Hematopoietic multipotent progenitor cell treated with erythropoietin and hydrocortisone succinate and interleukin-3 and kit ligand, for 15 days (in vitro differentiated cells): ENCODE measurements at places on chromosomes 4 and X.

GRCh38 chr4:42917296-42917695, 24.8 kb downstream of the GRXCR1 start:
- DNase-seq, result no peak

DNA sequence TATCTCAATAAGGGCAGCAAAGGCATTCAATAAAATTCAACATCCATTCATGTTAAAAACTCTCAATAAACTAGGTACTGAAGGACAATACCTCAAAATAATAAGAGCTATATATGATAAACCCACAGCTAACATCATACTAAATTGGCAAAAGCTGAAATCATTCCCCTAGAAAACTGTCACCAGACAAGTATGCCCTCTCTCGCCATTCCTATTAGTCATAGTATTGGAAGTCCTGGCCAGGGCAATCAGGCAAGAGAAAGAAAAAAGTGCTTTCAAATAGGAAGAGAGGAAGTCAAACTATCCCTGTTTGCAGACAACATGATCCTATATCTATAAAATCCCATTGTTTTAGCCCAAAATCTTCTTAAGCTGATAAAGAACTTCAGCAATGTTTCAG, 116.8 kb downstream of the TENT5D start:
- DNase-seq, result no peak

GRCh38 chr4:183675625-183676024, 16.5 kb downstream of the TRAPPC11 start:
- no peak for DNase-seq

GRCh38 chr4:82419451-82419850, 10.8 kb downstream of the HNRNPDL start:
- no peak for DNase-seq

GRCh38 chr4:45043911-45044310, 317.6 kb upstream of the GNPDA2 start:
- DNase-seq, result no peak

DNA sequence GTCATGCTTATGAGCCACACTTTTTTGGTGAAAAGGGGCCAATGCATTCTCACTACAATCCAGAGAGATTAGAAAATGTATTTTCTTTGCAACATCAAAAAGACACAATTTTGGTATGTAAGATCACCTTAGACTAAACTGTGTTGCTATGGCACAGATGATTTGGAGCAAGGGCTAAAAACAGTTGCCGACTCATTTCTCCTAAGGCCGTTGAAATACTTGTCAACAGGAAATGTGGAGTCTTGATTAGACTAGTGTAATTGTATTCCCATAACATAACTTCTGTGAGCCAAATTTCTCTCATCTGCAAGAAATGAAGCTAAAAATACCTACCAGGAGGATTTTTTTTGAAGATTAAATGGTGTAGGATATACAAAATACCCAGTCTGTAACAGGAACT, 2547.7 kb downstream of the ARAP2 start:
- no peak for DNase-seq

DNA sequence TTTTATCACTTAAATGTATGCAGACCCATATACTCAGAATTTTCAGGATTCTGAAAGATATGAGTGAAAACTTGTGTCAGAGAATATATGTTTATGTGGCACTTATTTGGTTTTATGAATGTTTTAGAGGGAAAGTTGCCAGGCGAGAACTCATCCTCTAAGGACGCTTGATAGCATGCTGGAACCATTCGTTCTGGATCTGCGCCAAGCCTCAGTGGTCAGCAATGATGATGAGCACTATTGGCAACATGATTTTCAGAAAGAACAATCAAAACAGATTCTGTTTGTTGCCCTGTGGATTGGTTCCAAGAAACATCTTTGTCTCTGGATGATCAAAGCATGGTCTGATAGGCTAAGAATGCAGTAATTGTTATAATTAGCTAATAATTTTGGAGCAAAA, 32.1 kb upstream of the RAPGEF2 start:
- no peak for DNase-seq

- DNase-seq, result no peak
Observed at GRCh38 chr4:1370321-1371124, 23.5 kb downstream of the UVSSA start.

GRCh38 chrX:139642241-139642927, 65.6 kb downstream of the MCF2 start:
- no peak for DNase-seq

GRCh38 chr4:13092702-13093101, 391.4 kb downstream of the RAB28 start:
- no peak for DNase-seq

DNA sequence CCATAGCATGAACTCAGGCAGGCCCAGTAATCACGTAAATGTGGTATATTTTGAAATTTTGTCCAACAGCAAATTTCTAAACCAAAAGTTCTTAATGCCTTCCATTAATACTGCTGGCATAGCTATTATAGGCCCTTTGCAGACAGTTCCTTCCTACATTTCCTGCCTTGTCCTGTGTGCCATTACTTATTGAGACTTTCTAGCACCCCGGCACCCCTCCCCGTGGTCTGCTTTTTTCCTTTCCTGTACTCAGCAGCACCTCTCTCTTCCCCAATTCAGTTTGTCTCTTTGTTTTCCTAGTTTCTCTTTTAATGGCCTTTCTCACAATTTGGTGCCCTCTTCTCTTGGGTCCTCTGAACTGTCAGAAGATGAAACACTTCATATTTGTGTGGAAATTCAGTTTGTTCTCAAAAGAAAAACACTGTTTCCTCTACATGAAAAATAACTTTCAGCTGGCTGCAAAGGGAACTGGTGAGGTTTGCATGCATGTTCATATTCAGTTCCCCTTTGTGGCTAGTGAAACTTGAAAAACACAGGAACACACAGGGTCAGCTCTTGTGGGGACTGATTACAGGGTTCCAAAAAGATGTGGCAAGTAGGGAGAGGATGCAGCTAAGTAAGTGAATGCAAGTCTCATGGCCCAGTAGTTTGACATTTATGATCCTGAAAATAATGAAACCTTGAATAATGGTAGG, 17.1 kb downstream of the GPR34 start:
- DNase-seq, result no peak

DNA sequence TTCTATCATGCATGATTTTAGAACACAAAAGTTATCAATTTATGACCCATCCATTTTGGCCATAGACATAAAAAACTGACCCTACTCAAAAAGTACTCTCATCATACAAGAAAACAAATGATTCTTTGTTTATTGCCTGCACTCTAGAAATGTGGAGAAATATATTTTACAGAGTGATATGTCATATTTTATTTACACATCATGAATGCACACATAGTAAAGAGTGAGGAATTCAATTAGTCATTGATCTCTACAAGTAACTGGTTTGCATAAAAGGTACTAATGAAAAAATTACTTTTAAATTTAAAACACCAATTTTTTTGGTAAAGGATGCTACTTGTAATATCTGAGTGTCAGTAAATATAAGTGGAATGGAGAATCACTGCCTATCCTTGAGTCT, 242.5 kb upstream of the FAT4 start:
- no peak for DNase-seq

- DNase-seq, result no peak
Observed at GRCh38 chr4:147942729-147943128, 210.8 kb downstream of the ARHGAP10 start.

DNA sequence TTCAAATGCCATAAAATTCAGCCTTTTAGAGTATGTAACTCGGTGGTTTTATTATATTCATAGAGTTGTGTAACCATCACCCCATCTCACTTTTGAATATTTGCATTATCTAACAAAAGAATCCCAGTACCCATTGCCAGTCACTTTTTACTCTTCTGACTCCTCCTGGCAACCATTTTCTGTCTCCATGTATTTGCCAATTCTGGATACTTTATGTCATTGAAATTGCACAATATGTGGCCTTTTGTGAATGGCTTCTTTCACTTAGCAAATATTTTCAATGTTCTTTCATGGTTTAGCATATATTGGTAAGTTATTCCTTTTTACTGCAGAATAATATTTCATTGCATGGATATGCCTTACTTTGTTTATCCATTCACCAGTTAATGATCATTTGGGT, 79.9 kb downstream of the SLIT2 start:
- no peak for DNase-seq

DNA sequence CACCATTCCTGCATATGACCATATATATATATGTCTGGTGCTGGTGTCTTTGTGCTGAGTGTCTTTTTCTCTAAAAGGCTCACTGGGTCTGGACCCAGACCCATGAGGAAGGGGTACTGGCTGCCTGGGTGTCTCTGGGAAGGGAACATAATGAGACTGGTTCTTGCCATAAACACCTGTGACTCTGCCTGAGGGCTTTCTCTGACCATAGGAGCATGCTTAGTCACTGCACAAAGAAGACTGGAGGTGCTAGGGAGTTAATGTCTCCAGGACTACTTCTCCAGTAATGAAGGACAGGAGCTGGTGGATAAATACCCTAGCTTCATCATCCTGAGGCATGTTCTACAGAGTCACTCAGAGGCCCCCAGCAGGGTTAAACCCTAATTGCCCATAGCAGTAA, 47.1 kb upstream of the CASK start:
- DNase-seq, result no peak

- DNase-seq, result no peak
Observed at GRCh38 chr4:150501983-150502382, 80.0 kb upstream of the MAB21L2 start.

DNA sequence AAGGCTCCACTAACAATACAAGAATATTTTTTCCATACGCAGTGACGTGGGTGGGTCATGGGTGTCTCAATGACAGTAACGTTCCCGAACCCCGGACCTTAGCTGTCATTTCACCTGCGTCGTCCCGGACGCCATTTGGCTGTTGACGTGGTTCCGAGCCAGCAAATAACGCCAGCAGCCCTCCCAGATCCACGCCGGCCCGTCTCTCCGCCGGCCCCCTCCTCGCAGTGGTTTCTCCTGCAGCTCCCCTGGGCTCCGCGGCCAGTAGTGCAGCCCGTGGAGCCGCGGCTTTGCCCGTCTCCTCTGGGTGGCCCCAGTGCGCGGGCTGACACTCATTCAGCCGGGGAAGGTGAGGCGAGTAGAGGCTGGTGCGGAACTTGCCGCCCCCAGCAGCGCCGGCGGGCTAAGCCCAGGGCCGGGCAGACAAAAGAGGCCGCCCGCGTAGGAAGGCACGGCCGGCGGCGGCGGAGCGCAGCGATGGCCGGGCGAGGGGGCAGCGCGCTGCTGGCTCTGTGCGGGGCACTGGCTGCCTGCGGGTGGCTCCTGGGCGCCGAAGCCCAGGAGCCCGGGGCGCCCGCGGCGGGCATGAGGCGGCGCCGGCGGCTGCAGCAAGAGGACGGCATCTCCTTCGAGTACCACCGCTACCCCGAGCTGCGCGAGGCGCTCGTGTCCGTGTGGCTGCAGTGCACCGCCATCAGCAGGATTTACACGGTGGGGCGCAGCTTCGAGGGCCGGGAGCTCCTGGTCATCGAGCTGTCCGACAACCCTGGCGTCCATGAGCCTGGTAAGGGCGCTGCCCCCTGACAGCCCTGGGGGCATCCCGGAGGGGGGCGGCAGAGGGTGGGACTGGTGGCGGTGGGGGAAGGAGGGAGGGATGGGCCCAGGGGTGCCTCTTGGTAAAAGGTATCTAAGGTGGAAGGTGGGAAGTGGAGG, at the start of gene CPE:
CPE (plus strand) TSS at position 264 of the 933 bp plus-strand sequence; CDS start at position 478, 214 bp downstream.
- no peak for DNase-seq

GRCh38 chrX:113594123-113594841, 753.7 kb upstream of the AMOT start:
- no peak for DNase-seq

GRCh38 chrX:20571611-20572010, 304.9 kb upstream of the RPS6KA3 start:
- no peak for DNase-seq

- DNase-seq, result no peak
Observed at GRCh38 chr4:83582289-83582785, 46.4 kb downstream of the GPAT3 start.

DNA sequence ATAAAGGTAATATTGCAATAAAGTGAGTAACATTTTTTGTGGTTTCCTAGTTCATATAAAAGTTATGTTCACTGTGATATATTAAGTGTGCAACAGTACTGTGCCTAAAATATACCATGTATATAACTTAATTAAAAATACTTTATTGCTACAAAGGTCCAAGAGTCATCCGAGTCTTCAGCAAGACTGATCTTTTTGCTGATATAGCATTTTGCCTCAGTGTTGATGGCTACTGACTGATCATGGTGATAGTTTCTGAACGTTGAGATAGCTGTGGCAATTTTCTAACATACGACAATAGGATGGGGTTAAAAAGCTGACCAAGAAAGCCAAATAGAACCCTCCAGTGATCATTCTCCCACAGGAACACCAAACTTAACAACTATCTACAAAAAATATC, 1302.7 kb downstream of the TECRL start:
- DNase-seq, result no peak

DNA sequence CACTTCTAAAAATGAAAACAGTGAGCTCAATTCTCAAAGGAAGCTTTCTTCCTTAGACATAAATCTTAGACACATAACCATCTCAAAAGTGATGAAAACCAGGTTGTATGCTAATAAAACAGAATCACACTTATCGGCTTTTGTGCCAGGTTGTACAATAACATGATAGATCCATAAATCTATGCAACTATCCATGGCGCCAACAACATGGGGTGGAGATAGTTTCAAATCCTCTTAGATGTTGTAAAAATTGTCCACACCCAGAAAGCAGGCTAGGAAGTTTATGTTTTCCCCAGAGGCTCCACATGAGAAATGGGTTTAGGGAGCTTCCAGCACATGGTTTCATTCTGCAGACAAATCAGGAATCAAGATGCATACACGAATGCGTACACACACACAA, 165.3 kb upstream of the MAP3K15 start:
- DNase-seq, result no peak

- DNase-seq, result no peak
Observed at GRCh38 chr4:96637971-96638412, 798.1 kb downstream of the PDHA2 start.

GRCh38 chr4:42205541-42205940, 53.1 kb upstream of the BEND4 start:
- DNase-seq, result no peak

DNA sequence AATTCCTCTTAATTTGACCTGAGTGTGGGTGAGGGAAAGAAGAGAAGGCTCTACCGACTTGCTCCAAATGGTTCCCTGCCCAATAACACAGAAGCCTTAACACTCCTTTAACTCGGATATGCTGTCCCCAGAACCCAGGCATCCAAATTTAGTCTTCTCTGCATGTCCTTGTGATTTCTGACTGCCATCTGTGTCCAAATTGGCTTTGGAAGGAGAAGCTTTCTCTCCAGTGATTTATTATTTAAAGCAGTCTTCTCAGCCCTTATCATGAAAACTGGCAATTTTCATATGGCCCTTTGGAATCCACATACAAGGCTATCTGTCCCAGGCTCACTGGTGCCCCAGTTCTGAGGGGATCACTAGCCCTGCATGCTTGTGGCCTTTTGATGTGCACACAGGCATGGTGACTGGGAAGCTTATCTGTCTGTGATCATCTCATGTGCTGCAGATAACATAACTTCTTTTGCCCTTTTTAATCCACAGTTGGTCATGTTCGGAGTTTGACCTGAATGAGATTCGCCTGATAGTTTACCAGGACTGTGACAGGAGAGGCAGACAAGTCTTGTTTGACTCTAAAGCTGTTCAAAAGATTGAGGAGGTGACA, 56.7 kb downstream of the FNIP2 start:
- DNase-seq, result no peak

DNA sequence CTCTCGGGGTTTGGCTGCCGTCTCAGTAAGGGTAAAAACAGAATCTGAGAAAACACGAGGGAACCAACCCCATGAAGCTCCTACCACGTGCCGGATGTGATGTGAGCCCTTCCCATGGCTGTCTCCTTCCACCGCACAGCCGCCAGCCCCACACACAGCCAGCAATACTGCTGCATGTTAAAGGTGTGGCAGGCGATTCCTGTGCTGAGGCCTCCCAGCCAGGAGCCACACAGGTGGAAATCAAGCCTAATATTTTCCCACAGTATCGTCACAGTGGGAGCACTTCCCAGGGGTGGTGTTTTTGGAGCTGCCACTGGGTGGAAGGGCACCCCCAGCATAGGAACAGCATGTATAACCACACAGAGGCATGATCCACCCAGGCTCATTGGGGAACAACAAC, 77.5 kb downstream of the SLC2A9 start:
- no peak for DNase-seq
